ENCODE measurements at places on chromosomes 4 and X.

DNA sequence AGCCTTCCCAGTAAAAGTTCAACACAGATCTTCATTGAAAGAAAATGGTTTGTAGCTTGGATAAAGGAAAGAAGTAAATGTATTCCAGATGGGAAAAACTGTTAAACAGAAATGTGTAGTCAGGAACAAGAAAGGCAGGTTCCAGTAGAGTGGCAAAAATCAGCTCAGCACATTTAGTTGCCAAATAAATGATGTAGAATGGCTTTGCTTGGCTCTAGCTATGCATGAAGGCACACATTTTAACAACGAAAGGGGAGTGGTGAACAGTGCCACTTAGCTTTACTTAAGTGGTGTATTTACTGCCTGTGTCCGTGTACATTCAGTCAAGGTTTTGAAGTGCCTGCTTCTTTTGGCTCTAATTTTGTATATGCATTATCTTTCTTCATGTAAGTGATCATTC is 644.5 kb upstream of the ATOH1 start:
- no peak for DNase-seq

DNA sequence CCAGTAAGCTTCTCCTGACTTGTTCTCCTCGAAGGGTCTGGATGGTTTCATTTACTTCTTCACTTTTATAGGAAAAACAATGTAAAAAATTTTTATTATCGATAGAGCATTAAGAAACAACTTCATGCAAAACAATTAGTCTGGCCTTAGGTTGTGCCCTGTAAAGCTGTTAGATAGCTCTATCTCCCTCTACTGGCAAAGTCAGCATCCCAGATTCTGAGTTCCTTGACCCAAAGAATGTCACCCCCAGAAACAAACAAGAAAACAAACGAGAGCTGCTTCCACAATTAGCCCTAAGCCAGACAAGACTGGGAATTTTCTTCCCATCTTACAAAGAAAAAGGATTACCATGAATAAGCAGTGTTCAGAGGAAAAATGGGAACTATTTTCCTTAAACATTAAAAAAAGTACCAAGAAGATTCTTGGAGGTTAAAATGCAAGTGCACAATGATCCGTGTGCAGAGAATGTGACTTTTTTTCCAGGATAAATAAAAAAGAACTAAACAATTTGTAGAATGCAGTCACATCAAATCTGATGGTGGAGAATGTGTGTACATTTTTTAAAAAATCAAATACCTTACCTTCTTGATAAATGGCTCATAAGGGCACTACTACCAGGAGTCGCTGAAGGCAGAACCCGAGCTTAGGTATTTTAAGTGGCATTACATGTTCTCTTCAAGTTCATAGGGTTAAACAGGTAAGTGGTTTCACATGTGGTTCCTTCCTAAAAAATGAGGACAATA is 293.2 kb downstream of the FBXO8 start:
- DNase-seq = no peak

DNA sequence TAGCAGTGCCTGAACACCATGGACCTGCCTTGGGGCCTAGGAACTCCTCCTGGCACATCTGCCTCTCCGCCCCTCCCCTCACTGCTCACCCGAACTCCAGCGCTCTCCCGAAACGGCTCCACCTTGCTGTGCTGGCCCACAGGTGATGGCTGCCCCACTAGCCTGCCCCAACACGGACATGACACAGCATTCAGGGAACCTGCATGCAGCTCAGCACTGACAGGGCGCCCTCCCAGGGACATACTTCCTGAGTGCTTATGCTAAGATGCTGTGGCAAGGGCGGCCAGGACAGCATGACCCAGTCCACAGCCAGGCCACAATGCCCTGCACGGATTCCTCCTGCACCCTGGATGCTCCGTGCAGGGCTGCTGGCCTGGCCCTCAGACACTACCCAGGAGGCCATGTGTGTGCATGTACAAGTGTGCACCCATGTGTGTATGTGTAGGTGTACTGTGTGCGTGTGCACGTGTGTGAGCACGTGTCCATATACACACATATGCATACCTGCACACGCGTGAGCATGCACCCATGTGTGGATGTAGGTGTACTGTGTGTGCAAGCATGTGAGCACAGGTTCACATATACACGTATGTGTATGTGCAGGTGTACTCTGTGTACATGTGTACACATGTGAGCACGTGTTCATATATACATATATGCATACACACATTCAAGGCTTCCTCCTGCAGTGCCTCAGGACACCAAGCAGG is 6.0 kb downstream of the TMEM271 start:
- DNase-seq = no peak

- no peak for DNase-seq
Observed at GRCh38 chr4:70759126-70759525, 37.4 kb downstream of the RUFY3 start.

- no peak for DNase-seq
Observed at GRCh38 chr4:5890063-5890727, 2.7 kb downstream of the CRMP1 start.
